ENCODE measurements at places on chromosomes 13 and 19.
A peak's percentile ranks its signal among the peaks of the same experiment; 100 is the strongest.

DNA sequence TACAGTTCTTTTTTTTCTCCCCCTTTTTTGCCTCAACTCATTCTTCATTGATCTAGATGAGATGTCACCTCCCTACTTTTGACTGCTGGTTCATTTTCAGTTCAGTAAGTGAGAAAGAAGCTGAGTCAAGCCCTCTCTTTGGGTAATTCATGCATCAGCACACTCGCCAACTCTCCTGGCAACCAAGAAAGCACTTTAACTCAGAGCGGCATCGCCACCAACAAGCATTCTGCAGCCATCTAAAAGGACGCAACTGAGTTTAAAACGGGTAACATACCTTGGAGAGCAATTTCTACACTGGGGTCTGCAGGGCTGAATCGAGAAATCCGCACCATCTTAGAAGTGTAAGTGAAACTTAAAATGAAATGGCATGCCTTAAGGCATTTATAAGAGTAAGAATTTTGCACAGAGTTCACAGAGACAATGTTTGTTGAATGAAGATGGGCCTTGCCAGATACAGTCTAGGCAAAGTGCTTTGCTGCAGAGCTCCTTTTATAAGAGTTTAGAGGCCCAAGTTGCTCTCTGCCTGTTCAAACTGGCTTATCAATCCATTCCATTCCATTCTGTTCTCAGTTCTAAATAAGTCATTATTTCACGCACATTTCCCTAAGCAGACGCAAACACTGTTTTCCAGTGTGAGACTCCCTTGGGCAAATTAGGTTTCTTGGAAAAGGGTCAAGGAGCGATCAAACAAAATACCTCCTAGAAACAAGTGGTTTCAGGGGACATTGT lies 338.0 kb downstream of the ENOX1 start:
- no peak for DNase-seq

- no peak for DNase-seq
Observed at GRCh38 chr19:10295847-10296591, 6.3 kb downstream of the ICAM5 start.

GRCh38 chr13:32107474-32107873 lies 75.9 kb downstream of the FRY start:
- no peak for DNase-seq

DNA sequence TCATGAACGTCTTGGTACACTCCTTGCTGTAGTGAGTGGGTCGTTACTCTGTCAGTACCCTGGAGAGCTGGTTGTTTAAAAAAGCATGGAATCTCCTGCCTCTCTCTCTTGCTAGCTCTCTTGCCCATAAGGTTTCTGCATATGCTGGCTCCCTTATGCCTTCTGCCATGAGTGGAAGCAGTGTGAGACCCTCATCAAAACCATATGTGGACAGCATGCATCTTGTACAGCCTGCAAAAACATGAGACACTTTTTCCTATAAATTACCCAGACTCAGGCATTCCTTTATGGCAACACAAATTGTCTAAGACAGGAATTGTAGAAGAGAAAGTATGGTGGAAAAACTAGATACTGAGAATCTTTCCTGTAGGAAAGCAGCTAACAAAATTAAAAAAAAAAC lies 516.3 kb downstream of the SLITRK6 start:
- DNase-seq = no peak

DNA sequence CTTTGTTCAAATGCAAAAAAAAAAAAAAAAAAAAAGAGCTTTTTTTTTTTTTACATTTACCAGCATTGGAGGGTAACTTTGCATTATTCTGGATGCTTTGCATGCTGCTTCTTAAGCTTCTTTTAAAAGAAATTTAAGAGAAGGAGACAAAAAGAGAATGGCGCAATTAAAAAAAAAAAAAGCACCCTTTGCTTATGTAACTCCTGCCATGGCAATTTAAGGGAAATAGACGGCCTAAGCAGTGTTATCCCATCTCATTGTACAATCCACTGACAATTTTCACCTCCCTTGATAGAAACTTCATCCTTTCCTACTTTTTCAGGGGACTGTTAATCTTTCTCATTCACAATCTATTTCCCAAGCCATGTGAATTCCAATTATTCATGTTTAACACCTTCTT lies 129.8 kb downstream of the KCTD12 start:
- no peak for DNase-seq

DNA sequence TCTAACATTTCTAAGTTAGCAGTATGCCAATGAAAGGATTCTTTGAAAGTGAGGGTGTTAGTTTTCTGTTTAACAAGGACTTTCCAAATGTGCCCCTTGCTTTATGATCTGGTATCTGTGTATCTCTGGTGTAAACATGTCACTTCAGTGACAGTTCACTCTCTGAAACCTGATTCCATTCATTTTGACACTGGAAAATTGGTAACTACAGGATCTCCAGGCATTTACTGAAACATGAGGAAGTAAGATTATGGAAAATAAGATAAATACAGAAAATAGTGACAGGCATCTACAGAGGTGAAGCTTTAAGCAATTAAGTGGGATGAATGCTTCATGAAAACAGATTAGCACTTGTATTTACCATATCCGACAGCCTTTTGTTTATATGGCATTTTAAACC lies 101.6 kb upstream of the MYO16 start:
- DNase-seq = no peak

GRCh38 chr13:85286081-85286480 lies 513.1 kb downstream of the SLITRK6 start:
- no peak for DNase-seq

DNA sequence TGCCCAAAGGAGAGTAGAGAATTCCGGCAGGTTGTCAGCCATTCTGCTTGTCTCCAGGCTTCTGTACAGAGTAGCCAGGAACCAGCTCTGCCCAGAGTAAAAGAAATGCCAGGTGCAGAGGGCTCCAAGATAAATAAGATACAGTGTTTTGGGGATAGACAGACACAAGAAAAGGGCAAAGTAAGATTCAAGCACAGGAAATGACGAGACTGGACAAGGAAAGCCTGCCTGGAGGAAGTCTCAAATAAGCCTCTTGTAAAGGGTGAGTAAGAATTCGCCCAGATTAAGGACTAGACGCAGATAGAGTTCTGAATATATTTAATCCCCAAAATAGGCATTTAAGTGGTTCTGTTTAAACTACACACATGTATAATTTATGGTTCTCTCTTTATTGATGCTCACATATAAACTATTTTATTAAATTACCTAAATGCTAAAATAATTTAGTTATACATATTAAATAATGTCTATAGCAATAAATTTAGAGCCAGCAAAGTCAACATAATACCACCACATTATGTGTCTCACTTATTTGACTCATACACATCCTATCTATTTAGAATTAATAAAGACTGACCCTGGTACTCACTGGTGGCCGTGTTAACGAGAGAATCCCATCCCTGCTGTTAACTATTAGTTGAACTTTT lies 98.4 kb upstream of the RAP2A start:
- DNase-seq = no peak

DNA sequence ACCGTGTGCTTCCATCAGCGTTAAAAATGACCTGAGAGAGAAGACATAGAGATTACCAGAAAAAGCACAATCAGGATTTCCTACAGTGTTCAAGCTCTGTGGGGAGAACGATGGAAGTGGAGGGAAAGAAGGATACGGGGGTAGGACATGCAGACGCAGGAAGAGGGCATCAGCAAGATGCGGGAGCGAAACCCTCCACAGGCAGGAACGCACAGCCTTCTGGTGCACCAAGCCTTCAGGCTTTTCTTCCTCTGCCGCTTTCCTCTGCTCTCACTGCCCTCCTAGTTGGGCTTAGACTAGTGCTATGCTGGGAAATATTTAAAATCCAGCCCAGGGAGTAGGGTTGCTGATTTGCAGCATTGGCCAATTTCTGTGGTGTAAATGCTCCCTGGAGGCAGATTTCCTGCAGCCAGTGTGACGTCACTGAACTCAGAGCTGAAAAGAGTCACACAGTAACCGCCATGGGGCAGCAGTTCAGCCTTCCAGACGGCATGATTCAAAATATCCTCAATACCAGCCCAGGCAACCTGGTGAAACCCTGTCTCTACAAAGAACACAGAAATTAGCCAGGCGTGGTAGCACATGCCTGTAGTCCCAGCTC lies 205.1 kb upstream of the SOX1 start:
- DNase-seq = no peak

DNA sequence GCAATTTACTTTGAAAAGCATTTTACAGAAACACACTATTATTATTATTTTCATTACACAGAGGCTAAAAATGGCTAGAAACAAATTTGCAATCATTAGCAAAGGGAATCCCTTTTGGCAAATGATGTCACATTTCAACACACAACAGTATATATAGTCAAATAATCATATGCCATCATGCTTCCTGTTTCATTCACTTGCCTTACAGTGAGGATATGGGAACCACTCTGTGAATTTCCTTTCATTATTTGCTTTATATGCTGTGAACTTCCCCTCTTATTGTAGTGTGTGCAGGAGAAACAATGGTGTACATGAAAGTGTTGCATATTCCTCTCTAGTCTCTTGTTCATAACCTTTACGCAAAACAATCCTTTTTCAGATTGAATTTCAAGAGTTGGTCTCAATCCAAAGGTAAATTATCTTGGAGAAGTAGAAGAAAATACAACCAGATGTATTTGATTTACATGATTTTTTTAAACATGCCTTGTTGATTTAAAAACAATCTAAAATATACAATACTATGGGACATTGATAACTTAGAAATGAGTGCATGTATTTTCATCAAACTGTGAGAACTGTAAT lies 657.3 kb downstream of the EFNB2 start:
- DNase-seq = no peak

GRCh38 chr13:34623331-34623730 lies 318.7 kb upstream of the NBEA start:
- no peak for DNase-seq

DNA sequence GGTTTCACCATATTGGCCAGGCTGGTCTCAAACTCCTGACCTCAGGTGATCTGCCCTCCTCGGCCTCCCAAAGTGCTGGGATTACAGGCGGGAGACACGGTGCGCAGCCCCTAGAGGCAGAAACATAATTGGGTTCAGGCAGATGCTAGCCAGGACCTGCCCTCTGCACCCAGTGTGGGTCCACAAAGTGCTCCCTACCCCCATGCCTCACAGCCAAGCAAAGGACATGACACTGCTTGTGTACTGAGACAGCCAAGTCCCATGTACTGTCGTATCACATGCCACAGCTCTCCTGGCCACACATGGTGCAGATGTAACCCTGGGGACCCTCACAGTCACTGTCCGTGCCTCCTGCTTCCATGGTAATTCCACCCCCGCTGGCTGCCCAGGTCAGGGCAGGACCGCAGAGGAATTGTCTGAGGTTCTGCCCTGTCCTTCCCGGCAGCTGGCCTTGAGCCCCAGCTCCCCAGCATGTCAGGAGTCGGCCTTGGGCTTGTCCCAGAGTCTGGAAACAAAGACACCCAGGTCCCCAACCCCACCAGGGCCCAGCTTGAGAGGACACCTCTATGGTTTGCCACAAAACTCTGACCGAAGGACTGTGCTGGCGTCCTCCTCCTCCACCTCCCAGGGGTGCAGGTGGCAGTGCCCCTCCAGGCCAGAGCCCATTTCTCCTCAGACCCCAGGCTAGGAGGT lies 7.6 kb downstream of the PRR36 start:
- DNase-seq = peak; percentile 73

DNA sequence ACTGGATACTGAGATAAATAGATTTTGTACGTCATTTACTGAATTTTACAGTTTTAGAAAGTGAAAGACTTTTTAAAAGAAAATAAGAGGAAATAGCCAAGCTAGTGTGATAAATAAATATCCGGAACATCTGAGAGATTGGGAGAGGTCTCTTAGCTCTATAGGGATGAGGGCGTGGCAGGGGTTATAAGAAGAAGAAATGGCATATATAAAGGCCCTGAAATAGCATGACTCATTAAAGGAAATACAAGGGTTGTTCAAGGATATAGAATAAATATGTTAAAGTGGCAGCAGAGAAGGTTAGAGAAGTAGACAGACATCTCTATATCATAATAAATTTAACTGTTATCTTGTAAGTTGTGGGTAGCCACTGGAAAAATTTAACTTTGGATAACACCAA lies 144.4 kb downstream of the MAB21L1 start:
- no peak for DNase-seq

- no peak for DNase-seq
Observed at GRCh38 chr13:44196196-44196751, 177.3 kb upstream of the SERP2 start.

- DNase-seq = no peak
Observed at GRCh38 chr13:73618275-73618865, 515.8 kb downstream of the KLF12 start.

DNA sequence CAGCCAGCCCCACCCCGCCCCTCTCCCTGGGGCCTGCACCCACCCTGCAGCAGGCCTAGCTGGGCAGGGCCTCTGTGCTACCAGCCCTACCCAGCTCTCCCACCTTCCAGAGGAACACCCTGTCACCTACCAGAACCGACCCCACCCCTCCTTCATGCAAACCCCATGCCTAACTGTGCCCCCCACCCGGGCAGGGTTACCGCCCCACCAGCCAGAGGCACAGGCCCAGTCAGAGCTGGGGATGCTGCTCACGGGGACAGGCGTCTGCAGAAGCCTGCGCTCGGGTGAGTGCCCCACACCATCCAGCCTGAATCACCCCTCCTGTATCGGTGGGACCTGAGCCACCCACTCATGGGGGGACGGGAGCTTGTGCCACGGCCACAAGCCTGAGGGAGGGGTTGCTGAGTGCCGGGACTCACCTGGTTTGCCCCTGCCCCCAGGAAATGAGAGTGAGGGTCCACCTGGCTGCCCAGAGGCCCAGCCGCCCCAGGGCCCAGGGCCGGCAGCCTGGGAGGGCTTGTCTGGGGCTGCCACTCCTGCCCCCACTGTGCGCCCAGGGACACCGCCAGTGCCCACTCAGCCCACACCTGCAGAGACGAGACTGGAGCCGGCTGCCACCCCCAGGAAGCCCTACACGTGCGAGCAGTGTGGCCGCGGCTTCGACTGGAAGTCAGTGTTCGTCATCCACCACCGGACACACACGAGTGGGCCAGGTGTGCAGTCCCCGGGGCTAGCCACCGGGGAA lies 3.8 kb downstream of the ZNF446 start:
- no peak for DNase-seq

DNA sequence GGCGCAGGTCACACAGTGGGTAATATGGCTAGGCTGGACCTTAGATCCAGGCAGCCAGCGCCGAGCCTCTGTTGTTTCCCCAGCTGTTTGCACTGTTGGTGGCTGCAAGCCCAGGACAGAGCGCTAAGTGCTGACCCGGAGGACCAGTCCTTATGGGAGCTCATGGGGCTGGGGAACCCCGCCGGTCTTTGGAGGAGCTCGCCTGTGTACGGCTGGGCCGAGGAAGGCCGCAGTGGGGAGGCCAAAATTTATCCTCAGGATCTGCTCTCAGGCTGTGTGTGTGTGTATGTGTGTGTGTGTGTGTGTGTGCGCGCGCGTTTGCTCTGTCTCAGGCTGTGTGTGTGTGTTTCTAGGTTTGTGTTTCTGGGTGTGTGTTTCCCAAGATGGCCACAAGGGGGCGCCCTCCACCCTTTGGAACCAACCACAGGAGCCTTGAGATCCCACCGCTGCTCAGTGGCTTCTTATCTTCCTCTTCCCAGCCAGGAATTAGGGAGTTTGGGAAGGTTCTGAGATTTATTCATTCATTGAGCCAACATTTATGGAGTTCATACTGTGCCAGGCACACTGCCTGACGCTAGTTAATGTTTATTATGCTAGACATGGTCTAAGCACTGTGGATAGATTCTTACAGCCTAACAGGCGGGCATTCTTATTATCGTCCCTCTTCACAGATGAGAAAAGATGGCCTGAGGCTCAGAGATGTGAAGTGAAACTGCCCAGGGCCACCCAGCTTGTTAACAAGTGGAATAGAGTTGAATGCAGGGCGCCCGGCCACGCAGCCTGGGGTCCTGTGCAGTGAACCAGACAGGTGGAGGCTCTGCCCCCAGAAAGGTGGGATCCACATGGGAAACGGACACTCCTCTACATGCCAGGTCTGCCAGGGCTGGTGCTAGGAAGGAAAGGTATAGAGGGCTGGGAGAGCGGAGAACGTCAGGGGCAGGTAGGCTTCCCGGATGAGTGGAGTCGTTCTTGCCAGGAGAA lies 13.0 kb downstream of the PGLYRP1 start:
- DNase-seq = peak; percentile 96

Data from posterior cingulate gyrus (tissue), 11 donors.